ENCODE measurements at places on chromosomes 3 and 15.
A peak's percentile ranks its signal among the peaks of the same experiment; 100 is the strongest.

GRCh38 chr3:177894081-177894728 lies 642.0 kb upstream of the KCNMB2 start:
- DNase-seq, result no peak

DNA sequence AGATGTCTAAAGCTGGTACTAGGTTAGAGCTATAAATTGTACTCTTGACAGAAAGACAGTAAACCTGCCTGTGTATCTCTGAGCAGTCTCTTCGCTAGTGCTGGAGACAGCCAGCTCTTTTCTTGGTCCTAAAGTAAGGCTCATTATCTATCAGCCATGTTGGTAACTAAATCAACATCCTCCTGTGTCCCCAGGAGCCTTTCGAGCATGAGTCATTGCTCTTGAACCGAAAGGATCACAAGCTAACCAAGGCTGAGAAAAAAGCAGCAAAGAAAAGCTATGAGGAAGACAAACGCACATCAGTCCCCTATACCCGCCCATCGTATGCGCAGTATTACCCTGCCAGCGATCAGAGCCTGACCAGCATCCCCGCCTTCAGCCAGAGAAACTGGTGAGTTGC lies 25.0 kb upstream of the TEX264 start:
- no peak for DNase-seq

DNA sequence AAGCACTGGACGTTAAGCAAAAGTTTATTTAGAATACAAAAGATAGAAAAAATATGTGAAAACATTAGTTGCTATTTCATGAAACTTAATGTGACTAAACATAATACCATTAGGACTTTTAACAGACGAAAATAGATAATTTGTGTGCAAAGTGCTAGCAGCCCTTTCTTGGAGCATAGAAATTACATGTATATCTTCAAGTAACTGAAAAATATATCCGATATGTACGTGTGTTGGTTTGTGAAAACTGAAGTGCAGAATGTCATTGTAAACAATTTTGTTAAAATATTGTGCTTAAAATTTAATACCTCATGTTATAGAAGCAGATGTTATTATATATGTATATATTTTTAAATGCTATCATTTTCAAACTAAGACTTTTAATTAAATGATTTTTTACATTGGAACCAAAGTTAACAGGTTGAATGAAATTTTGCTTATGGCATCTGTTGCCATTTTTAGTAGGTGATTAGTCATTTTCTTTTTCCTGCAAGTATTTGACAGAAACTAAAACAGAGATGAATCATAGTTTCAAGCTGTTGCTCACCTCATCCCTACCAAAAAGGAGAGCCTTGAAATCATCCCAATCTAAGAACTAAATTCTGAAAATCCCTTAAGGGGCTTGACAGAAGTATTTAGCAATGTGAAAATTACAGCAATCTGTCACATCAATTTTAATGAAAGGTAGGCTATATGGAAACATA lies 334.8 kb downstream of the NAALADL2 start:
- no peak for DNase-seq

DNA sequence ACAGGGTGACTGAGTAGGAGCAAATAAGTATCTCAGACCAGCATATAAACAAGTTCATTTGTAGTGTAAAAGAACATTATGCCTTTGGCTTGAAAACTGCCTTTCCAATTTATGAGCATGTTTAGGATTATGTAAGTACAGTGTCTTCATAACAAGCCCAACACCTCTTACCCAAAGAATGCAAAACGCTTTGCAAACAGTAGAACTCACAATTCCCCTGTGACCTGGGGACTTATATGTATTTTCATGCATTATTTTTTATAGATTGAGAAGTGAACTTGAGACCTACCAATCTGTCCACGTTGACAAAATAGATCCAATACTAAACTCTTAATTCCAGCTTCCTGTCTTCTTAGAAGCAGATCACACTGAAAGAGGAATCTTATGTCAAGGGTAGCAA lies 202.1 kb downstream of the TP63 start:
- no peak for DNase-seq

GRCh38 chr3:8567784-8568575 lies 66.4 kb downstream of the LMCD1 start:
- no peak for DNase-seq

DNA sequence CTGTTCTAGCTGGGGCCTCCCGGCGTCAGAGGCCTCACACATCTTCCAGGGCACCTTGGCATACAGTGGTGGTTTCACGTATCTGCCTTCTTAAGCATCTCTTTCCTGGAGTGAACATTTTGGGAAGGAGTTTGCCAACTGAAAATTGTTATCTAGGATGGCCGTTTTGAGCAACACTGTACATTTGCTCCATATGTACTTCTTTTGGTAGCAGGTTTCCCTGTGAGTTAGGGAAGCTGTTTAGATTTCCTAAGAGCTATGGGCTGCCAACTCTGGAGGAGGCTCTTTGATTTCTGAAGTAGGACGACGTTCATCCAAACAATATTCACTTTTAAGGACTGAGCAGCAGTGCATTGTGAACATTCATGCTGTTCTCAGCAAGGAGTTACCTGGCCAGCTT lies 665.9 kb downstream of the SQOR start:
- no peak for DNase-seq

GRCh38 chr15:69524296-69524695 lies 71.7 kb downstream of the RPLP1 start:
- peak; percentile 55 for DNase-seq

DNA sequence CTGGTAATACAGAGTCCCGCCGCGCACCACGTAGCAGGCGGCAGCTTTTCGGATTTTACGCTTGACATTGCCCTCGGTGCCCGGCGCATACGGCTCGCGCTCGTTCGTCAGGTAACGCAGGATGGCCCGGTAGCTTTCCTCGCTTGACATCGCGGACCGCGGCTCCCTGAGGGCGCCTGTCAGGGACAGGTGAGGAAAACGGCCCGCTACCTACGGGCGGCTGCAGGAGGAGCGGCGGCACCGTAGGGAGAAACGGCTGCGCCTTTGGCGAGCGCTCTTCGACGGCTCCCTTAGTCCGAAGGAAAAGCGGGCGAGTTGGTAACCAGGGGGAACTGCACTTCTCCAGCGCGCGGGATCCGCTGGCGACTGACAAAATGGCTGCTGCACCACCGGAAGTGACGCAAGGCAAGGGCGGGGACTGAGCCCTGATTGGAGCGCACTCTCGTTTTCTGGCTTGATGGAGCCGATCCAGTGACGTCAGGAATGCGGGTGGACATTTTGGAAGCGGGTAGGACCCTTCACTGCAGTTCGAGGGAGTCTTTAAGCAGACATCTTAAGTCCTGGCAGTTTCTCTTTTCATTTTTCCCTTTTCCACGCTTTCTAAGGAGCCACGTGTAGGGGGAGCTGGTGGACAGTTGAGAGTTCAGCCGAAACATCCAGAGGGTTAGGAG lies at the start of gene ZBTB11:
Gene ZBTB11, minus strand, starts transcription at position 368 of the 671 bp plus-strand sequence. Its CDS starts 218 bp downstream, at position 150.
- DNase-seq, result peak; percentile 99

GRCh38 chr3:3082234-3082924 lies 27.8 kb downstream of the IL5RA start:
- no peak for DNase-seq

- no peak for DNase-seq
Observed at GRCh38 chr3:134249296-134249841, 1.3 kb downstream of the RYK start.

GRCh38 chr3:193095366-193095765 lies 145.7 kb upstream of the PLAAT1 start:
- no peak for DNase-seq

DNA sequence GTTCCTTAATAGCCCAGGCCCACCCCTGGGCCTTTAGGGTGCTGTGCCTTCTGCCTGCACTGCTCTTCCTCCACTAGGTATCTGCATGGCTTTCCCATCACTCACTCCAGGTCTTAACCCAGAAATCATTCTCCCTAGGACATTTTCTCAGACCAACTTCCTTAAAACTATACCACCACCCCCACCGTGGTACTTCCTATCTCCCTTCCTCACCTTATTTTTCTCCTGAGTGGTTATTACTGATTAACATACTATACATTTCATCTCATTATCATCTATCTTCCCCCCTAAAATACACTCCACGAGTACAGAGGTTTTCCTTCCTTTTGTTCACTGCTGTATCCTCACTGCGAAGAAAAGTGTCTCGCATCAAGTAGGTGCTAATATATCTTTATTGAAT lies 115.2 kb downstream of the ANO10 start:
- no peak for DNase-seq

DNA sequence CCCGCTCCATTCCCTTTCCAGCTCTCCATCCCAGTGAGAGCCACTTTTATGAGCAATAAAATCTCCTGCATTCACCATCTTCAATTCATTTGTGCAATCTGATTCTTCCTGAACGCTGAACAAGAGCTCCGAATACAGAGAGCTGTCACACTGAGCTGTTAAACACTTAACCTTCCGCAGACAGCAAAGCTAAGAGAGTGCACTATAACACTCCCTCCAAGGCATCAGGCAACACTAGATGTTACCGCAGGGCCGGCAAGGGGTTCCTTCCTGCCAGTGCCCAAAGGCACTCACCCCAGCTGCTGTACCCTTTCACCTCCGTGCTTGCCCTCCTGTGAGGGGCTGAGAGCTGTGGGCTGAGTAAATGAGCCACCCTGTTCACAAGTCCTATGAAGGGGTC lies 85.6 kb downstream of the BCHE start:
- no peak for DNase-seq

GRCh38 chr3:125002414-125003368 lies 53.1 kb downstream of the HEG1 start:
- DNase-seq, result peak; percentile 4

- DNase-seq, result no peak
Observed at GRCh38 chr3:5011555-5012256, 32.5 kb downstream of the BHLHE40 start.

DNA sequence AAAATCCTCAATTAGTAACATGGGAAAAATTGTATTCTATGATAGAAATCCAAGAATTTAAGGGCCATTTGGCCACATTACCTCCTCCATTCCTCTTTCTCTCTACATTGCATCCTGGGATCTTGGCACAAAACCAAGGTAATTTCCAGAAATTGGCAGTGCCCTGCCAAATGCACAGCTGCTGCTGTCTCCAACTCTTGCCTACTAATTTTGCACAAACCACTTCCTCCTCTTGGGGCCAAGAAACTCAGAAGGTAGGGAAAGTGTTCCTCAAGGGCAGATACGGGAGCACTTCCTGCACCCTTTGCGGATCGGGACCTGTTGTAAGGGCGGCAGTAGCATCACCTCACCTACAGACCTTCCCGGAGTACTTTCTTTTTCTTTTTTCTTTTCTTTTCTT lies 57.8 kb downstream of the MAP3K13 start:
- DNase-seq, result no peak

- DNase-seq, result no peak
Observed at GRCh38 chr3:2741516-2741915, 368.7 kb downstream of the IL5RA start.

DNA sequence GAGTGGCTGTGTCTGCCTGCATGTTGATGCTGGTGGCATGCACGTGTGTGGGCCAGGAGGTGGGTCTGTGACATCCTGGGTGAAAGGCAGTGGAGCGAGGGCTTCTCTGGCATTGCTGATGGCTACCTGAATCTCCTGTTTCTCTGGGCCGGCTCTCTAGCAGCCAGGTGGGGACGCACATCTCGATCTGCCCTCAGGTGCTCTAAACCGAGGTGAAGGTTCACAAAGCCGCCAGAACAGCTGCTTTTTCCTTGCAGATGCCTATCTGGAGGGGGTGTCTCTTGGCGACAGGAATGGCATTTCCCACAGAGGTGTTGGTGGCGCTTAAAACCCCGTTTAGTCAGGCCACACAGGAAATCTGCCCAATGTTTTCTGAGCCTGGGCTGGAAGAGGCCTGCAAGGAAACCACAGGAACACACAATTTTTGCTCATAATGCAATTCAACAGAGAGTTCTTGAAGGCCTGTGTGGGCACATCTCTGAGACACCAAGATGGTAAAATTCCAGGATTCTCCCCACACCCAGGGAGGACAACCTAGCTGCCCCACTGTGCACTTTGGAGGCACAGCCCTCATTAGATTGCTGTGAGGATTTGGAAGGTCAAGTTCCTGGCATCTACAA lies 11.9 kb downstream of the TMEM158 start:
- DNase-seq, result no peak

DNA sequence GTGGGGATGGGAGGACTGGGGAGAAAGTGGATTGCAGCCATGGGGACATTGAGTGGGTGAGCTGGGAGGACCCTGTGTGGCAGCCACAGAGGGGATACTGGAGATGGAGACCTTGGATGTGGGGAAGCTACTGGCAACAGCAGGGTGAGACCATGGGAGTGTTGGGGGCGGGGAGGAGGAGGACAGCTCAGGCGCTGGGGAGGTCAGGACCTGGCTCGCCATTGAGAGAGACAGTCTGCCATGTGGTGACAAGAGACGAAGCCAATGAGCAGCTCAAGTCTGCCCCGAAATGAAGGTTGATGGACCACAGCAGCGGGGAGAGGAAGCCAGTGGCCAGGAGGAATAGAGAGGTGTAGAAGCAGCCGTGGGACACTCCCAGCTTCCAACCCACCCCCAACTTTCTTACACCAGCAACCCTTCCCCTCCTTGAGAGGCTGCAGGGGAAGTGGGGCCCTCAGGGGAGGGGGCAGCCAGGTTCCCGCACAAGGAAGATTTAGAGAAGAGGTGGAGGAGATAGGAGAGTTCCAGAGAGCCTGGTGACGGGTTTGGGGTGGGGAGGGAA lies 118.1 kb downstream of the ASB7 start:
- DNase-seq, result no peak

GRCh38 chr3:146396792-146397191 lies 72.6 kb downstream of the PLSCR2 start:
- DNase-seq, result no peak

- DNase-seq, result no peak
Observed at GRCh38 chr3:142881445-142882224, 7.2 kb downstream of the PCOLCE2 start.

DNA sequence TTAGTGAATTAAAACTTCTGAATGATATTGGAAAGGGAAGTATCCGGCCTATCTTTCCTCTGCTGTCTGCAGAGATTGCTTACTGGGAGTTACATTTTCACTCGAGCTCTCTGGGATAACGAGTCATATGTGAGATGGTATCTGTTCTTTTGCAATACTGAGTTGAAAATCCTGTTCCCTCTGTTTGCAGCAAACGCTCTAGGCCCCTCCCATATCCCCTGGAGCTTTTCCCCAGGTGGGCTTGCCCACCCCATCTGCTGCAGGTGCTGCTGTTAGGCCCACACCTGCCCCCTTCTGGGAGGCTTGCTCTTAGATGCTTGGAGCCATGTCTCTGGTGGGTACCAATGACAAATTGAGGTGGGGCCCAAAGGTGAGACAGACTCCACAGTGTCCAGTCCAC lies 42.7 kb upstream of the MTMR10 start:
- DNase-seq, result no peak

GRCh38 chr3:48190911-48191310 lies 2.7 kb upstream of the CDC25A start:
- DNase-seq, result no peak

- DNase-seq, result no peak
Observed at GRCh38 chr3:196049653-196050052, 32.2 kb downstream of the TFRC start.

DNA sequence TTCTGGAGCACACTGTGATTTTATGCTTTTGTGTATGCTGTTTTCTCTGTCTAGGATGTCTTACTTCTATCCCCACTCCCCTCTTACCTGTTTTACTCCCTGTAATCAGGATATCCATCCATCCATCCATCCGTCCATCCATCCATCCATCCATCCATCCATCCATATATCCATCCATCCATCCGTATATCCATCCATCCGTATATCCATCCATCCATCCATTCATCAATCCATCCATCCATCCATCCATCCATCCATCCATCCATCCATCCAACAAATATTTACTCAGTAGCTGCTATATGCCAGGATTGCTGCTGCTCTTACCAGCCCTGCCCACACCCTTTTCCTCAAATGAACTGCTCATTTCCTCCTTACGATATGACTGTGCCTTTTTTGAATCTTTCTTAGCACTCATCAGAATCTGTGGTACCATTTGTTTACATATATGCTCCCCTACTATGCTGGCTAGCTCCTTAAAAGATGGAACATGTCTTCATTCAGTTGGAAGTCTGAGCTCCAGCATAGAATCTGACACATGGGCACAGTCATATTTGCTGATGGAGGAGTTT lies 35.2 kb downstream of the USP13 start:
- no peak for DNase-seq

Measured in neural progenitor cell (in vitro differentiated cells).